Stimulated activated CD4-positive, alpha-beta T cell treated with anti-CD3 and anti-CD28 coated beads, Interleukin-15, amount 100 ng/mL, for 48 hours (primary cell): ENCODE measurements at places on chromosomes 5 and 9.

DNA sequence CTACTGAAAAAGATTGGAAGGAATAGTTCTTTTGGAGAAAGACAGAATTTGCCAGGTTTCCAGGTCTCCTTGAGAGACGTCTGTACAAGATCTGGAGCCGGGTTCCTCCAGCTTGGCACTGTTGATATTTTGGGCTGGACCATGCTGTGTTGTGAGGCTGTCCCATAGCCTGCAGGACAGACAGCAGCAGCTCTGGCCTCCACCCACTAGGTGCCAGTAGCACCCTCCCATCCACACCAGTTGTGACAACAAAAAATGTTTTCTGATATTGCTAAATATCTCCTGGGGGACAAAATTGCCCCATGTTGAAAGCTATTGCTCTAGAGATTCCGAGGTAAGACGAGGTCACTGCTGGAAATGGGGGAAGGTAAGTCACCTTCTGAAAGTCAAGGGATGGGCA is 287.7 kb upstream of the DAP start:
- no peak for DNase-seq

DNA sequence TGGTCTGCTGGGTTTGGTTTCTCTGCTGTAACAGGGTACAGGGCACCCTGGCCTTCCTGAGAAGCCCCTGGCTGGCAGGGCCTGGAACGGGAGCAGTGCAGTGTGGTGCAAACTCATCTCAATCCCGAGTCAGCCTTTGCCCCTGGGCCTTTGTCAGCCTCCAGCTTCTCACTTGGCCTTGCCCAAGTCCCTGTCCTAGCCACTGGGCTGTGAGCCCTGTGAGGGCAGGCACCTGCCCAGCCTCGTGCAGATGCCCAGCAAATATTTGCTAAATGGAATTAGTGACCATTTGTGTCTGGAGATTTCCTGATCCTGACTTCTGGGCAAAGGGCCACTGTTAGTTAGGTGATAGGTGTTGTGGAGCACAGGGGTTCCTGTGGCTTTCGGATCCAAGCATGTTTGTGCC is 13.0 kb downstream of the RGS3 start:
- DNase-seq: no peak

GRCh38 chr9:133207540-133208170 is 1.4 kb downstream of the OBP2B start:
- DNase-seq: no peak

- DNase-seq: no peak
Measured at GRCh38 chr9:81976351-81976750, 12.2 kb upstream of the SPATA31D1 start.

DNA sequence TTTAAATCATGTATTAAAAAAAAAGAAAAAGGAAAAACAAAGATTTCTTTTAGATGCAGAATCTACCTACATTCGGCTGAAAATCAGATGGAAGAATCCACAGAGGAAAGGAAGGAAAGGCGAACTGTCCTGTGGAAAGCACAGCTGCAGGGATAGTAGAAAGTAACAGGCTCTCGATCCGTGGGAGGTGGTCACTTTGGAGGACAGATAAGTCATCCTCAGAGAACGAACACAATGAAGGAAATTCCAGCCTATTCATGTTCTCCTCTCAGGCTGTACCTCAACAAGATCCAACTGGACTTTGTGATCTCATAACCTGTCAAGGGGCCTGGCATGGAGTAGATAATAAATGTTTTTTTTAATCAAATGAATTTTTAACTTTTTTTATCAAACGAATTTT is 72.8 kb downstream of the NR6A1 start:
- no peak for DNase-seq
